Gastroesophageal sphincter (tissue), 4 donors: ENCODE measurements at places on chromosomes 3 and 15. TPM values are rescaled to one million over a fixed set of nuclear protein-coding genes. Genes with fewer than 3 reads are reported as not detected.

The TCAIM gene
- total RNA-seq: 47.4 TPM

The CCDC39 gene
- not detected for total RNA-seq

DNA sequence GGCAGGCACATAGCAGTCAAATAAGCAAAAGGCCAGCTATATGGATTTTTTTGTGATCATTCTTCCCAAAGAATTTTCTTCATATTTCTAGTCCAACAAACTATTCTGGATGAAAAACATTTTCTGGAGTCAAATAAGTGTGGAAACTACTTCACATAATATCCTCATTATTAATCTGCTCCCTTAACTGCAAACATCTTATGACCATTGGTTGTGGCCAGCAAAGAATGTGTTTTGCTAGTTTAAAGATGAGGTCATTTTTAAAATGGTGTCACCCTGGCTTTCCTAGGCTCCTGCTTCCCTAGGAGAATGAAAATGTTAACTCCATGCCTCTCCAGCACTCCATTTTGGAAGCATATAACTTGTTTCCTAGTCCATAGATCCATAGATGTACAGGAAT is 118.8 kb downstream of the SST start:
- no peak for ATAC-seq

GRCh38 chr3:54705730-54706129 is 222.1 kb downstream of the LRTM1 start:
- no peak for ATAC-seq
